ENCODE measurements at places on chromosomes 7 and 10.

GRCh38 chr7:152025937-152026890 is 740 bp downstream of the GALNT11 start:
- DNase-seq, result no peak

DNA sequence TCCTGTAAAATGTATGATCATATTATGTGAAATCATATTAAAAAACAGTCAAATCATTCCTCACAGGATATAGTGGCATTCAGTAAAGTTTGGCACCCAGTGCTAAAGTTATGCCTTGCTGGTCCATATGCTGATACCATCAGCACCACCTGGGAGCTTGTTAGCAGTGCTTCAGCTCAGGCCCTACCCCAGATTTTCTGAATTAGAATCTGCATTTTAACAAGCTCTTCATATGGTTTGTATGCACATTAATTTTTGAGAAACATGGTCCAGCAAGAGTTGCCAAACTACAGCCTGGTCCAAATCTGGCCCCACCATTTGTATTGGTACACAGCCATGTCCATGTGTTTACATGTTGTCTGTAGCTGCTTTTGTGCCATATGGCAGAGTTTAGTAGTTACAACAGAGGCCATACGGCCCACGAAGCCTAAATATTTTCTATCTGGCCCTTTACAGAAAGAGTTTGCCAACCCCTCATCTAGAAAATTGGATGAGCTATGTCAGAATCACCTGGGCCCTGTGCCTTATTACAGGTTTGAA is 30.1 kb downstream of the RAB18 start:
- no peak for DNase-seq

DNA sequence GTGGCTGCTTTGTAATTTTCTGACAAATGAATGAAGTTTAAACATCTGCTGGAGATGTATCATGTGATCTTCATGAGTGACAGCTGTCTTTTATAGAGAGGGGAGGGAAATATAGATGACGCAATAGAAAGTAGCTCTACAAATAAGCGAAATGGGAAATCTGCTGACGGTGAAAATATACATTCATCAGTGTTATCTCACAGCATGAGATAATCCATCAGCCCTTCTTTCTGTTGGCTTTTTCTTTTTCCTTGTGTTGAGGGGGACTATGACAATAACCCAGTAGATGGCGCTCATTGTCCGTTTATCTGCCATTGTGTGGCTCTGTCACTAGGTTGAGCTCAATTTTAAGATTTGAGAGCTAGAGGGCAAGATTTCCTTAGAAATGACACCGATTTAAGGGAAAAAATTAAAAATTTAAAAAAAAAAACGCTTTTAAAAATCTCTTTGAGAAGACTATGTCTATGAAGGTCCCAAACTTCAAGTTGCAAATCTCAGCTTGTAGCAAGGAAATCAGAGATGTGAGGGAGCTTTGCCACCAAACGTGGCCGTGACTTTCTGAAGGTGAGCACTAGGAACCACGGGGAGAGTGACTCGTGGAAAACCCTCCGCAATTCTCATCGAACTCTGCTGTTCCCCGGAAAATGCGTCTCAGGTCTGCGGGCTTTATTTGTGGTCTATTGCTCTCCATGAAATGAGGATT is 114.6 kb upstream of the SFMBT2 start:
- peak; percentile 25 for DNase-seq

DNA sequence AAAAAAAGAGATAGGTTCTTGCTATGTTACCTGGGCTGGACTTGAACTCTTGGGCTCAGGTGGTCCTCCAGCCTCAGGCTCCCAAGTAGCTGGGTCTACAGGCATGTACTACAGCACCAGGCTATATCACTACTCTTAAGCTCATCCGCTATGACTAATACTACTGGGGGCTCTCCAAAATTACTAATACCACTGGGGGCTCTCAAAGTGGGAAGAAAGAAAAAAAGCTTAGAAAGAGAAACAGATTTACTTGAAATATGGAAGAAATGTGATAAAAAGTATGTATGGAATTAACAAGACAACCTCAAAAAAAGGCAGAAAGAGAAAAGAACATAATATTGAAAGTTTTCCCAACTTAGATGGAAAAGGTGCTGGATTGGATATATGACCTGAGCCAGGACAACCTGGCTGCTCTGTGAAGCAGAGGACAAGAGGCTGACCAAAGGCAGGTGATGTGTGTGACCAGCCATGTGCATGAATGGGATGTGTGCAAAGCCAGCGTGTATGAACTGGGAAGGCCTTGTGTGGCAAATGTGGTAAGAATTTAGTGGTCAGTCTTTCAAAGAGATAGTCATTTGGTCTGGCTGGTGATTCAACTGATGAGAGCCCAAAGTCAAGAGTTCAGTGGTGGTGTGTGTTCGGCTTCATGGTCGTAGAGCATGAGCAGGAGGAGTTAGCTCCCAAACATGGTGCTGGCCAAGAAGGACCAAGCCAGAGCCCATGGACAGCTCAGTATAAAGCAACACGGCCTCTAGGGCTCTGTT is 232.4 kb upstream of the KLF14 start:
- DNase-seq, result no peak

- DNase-seq, result no peak
Measured at GRCh38 chr10:3065622-3066021, 1.7 kb upstream of the PFKP start.

DNA sequence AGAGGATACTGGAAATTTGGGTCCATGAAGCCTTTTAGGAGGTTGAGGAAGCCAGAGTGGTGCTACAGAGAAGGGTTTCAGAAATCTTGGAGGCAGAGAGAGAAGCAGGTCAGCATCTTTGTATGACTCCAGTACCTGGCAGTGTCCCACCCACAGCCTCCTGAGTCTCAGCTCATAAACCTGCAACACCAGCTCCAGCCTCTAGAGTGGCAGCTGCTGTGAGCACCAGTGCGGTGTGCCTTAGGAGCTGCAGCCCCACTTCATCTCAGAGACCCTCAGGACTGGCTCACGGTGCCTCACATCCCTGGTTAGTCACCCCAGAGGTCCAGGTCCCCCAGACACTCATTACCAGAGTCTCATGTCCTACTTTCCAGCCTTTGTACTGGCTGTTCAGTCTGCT is 84.8 kb upstream of the PRKAR2B start:
- DNase-seq, result no peak

GRCh38 chr7:45684910-45685618 is 110.9 kb downstream of the ADCY1 start:
- DNase-seq, result no peak

DNA sequence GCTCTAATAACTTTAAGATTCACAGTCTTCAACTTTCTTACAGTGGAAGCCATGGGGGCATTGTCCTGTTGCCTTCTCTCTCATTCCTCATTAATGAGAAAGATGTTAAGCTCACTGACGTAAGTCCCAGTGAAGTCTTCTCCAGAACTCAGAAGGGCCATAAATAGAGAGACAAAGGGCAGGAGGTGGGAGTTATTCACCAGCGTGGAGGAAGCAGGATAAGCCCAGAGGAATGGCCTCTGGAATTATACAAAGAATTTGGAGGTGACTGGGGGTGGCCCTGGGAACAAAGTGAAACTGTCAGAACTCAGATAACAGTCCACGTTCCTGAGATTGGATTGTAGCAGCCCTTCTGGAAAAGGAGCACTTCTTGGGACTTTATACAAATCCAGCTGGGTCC is 52.4 kb downstream of the SORBS1 start:
- no peak for DNase-seq

DNA sequence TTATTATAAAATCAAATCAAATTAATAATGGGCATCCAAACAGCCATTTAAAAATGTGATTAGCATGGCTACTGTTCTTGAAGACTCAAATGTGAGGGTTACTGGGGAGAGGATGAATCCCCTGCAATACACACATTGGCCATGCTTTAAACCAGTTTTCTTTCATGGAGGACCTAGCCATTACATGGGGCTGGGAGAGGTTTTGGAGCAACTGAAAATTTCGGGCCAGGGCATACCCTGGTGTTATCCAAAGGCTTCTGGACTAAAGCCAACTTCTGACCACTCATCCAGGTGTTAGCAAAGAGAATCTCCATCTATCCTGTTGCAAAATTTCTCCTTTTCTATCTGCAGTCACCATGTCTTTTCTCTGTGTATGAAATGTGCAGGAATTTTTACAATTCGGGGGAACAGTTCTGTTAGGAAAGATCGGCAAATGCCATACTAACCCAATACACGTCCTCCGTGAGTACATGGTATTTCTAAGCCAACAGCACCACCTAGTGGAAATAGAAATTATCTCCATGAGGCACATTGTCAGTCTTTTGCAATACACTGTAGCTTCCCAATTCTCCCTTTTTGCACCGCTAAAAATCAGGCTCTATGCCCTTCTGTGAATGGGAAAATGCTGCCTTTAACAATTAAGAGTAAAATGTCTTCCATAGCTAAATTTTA is 47.0 kb upstream of the ZNF107 start:
- DNase-seq, result peak; percentile 26

GRCh38 chr10:130108934-130109604 is 1.6 kb downstream of the C10orf143 start:
- no peak for DNase-seq

DNA sequence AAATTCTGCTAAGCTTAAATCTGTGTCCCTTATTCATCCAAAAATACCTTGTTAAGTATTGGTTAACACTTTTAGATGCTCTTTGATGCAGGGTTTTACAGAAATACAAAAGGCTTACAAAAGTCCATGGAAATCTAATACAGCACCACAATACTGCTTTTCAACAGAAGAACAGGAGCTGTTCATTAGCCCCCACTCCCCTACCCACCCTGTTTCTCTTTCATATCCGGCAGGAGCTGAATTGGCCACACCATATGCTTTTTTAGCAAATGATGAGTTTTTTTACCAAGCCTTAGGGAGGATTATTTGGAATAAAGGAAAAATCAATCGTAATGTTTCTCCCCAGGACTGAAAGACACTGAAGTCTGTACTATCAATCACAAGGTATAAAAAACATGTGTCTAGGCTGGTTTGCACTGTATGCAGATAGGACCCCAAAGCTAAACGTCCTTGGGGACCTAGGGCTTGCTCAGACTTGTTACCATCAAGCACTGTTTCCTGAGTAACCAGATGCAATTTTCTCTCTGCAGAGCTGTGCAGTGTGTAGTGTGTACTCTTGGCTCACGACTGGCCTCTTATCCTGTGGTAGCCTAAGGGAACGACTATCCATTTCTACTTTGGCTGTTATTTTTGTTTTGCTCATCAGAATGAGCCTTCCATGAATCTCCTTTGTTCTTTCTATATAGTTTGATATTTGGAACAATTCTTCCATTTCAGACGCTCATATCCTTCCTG is 143.3 kb upstream of the LRGUK start:
- no peak for DNase-seq

DNA sequence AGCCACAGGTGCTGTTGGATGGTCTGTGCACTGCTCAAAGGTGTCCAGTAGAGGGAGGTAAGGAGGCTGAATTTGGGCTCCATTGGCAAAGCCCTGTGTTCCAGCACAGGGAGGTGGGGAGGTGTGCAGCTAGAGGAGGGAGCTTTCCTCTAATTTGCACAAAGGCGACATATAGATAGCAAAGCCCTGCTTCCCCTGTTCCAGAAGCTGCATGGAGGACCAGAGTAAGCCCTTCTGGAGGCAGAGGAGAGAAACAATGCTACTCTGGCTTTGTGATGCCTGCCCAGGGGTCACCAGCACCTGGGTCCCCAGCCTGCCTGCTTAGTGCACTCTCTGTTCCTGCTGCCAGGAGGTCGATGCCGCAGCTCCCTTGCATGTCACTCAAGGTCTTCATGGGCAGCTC is 3.4 kb upstream of the ARHGAP22 start:
- DNase-seq, result no peak

Measured in CMK (cell line).